ENCODE measurements at places on chromosomes 7 and 10. TPM values are rescaled to one million over a fixed set of nuclear protein-coding genes. Genes with fewer than 3 reads are reported as not detected.

DNA sequence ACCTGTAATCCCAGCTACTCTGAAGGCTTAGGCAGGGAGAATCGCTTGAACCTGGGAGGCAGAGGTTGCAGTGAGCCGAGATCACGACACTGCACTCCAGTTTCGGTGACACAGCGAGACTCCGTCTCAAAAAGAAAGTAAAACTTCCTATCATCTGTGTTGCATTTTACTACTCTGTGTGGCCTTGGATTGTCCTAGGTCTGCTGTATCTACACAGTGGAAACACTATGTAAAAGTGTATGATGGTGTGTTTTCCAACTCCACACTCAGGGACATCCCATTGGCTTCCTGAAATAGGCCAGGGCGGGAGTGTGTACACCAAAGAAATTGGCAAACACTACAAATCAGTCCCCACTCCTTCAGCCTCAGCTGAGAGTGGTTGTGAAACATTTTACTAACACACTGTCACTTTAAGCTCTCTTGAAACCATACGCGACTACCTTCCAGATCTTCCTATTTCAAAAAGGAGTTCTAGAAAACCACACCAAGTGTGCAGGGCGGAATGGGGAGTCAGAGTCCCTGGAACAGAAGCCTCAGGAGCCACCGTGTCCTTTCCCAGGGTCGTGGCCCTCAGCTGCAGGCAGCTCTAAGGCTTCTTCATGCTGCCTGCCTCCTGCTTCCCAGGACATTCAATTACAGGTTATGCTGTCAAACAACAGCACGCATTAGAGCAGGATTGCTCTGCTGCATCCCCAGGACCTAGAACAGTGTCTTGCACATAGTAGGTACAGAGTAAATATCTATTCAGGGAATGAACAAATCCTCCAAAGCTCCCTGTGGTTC is 275.4 kb downstream of the PARD3 start:
- DNase-seq, result no peak

DNA sequence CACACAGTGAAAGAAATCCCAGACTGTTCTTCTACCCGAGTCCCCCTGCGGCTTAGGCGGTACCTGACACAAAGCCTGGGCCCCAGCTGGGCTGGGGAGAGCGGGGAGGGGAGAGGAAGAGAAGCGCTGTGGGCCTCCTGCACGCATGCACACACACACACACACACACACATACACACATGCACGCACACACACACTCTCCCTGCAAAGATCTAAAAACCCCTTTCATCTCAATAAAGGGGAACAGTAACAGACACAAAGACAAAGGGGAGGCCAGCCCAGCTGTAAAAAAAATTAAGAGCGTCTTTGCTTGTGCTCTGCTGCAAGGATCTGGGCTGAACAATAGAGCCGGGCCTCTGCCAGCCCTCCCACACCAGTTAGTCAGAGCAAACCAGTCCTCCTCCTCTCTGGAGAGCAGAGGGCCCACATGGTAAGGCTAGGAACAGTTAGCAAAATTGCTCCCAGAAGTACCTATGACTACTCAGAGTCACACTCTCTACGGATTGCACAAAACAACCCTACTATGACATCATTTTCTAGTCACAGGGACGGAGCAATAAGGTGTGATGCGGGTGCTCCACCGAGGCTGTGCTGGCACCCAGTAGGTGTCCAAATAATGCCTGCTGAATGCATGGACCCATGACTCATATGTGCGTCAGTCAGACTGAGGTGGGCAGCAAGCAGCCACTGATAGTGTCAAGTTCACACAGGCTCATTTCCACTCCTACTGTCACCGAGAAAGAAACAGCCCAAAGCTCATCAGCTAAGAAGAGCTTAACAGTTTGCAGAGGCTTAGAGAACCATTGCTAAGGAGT is 9.2 kb downstream of the ITPRIP start:
- peak; percentile 99 for DNase-seq

Gene AOC1
- not detected for total RNA-seq

GRCh38 chr7:51455086-51455485 is 138.5 kb upstream of the COBL start:
- no peak for DNase-seq

GRCh38 chr7:155745737-155746136 is 66.5 kb downstream of the SHH start:
- DNase-seq, result no peak

- DNase-seq, result no peak
These were observed 44.7 kb downstream of the EBF3 start for GRCh38 chr10:129919358-129919757.

GRCh38 chr10:29345144-29345909 is 56.5 kb downstream of the LYZL1 start:
- DNase-seq, result no peak

GRCh38 chr10:62029401-62029800 is 127.9 kb downstream of the ARID5B start:
- no peak for DNase-seq

- no peak for DNase-seq
These were observed 290.6 kb downstream of the FZD1 start for GRCh38 chr7:91554883-91555282.
